ENCODE measurements at places on chromosomes 6 and 20.

DNA sequence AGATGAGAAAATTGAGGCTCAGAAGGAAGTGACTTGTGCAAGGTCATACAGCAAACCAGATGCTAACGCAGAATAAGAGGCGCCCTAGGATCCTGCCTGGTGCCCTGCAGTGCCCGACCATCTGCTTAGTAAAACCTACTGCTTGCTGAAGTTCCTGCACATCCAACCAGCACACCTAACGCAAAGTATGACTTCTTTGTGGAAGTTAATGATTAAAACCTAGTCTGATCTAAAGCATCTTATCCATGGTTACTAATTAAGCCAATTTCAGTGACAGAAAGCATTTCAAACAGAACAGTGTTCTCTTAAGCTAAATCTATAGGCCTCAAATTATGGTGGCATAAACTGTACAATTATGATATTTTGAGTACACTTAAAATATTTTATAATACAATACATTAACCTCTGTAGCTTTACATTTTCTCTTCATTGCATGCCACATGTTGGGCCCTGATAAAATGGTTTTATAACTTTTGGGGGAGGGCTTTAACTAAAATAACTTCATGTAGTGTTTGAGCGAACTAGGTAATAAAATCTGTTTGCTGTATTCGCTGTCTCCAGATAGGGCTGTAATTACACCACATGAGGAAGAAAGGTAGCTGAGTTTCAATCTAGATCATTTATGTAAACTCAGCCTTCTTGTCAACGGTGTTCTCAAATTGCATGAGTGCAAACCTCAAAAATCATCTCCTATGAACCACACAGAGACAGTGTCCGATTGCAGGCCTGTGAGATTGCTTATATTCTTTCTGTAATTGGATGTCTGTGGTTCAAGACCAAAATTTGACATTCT is 37.5 kb upstream of the BEND3 start:
- no peak for DNase-seq

DNA sequence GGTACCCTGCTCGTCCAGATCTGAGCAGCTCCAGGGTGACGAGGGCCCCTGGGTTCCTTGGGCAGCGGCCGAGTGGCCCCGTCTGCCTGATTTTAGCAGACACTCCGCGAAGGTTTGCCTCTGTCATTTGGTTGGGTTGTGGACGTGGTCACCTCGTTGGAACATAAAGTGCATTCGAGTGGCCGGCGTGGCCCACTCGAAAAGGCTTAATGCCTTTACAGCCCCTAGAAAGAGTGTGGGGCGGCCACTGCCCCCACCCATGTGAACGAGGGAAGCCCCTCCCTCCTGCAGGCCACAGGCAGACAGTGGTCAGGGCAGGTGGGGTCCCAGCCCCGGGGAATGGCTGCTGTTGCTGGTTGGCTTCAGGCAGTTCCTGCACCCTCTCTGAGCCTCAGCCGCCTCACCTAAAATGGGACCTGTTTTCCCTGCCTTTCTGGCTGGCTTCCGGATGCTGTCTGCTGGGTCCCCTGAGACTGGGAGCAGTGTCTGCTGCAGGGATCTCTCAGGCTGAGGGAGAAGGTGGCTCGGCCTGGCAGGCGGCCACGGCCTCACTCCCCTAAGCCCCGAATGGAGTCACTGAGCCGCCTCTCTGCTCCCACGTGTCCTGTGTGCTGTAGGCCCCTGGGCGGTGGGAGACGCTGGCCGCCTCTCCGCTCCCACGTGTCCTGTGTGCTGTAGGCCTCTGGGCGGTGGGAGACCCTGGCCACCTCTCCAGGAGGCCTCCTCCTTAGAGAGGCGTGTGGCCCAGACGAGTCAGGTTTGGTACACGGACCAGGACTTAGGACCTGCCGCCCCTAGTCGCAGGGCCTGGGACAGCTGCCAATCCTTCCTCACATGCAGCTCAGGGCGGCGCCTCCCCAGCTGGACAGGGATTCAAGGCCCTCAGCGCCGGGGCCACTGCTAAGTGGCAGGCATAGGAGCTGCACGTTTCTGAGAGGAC is 233.0 kb downstream of the ERMARD start:
- peak; percentile 52 for DNase-seq

DNA sequence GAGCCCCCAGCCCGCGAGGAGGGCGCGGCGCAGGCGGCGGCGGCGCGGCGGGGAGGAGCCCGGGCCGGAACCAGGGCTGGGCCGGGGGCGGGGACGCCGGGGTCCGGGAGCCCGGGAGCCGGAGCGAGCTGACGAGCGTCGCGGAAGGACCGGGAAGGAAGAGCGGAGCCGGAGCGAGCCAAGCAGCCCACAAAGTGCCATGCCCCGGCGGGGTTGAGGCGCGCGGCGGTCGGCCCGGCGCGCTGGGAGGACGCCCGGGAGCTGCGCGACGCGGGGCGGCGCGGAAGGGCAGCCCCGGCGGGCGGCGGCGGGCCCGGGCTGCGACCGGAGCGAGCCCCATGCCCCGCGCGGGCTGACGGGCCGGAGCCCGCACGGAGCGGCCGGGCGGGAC is 289 bp downstream of the FOXP4 start:
- no peak for DNase-seq

GRCh38 chr6:139611327-139612134 is 237.1 kb upstream of the CITED2 start:
- no peak for DNase-seq

- DNase-seq, result no peak
Observed at GRCh38 chr20:32804817-32805216, 14.9 kb upstream of the MAPRE1 start.

DNA sequence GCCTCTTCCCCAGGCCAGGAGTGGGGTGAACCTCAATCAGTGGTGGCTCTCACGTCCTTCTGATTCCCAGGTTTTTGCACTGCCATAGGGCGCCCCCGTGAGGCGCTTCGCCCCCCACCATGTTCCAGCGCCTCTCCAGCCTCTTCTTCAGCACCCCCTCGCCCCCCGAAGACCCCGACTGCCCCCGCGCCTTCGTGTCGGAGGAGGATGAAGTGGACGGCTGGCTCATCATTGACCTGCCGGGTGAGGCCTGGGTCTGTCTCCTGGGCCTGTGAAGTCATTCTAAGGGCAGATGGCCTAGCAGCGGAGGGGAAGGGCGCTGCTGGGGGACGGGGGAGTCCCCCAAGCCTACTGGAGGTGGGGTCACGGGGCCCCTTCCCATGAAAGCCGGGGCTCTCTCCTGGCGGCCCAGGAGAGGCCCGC is 4.5 kb downstream of the TP53INP2 start:
- DNase-seq, result peak; percentile 80

DNA sequence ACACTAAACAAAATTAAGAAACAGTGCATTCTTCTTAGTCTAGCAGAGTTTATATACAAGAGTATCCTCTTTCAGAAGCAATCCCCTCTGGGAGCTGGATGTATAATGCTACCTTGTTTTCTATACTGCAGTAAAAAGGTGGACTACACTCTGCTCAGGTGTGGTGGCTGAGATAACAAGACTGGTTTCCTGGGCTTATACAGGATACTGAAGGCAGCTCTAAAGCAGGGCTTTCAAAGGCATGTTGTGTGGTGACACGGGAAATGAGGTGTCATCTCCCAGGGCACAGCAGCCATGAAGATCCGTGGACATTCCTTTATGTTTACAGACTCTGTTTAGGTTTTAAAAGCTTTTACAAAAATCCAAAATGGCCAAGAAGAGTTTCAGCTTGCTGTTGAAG is 136.7 kb downstream of the MAP3K4 start:
- DNase-seq, result no peak

- DNase-seq, result no peak
Observed at GRCh38 chr20:34155836-34156235, 43.8 kb upstream of the EIF2S2 start.

GRCh38 chr20:8389381-8390036 is 257.4 kb downstream of the PLCB1 start:
- DNase-seq, result peak; percentile 41

- no peak for DNase-seq
Observed at GRCh38 chr6:32991972-32992371, 17.4 kb downstream of the HLA-DOA start.

DNA sequence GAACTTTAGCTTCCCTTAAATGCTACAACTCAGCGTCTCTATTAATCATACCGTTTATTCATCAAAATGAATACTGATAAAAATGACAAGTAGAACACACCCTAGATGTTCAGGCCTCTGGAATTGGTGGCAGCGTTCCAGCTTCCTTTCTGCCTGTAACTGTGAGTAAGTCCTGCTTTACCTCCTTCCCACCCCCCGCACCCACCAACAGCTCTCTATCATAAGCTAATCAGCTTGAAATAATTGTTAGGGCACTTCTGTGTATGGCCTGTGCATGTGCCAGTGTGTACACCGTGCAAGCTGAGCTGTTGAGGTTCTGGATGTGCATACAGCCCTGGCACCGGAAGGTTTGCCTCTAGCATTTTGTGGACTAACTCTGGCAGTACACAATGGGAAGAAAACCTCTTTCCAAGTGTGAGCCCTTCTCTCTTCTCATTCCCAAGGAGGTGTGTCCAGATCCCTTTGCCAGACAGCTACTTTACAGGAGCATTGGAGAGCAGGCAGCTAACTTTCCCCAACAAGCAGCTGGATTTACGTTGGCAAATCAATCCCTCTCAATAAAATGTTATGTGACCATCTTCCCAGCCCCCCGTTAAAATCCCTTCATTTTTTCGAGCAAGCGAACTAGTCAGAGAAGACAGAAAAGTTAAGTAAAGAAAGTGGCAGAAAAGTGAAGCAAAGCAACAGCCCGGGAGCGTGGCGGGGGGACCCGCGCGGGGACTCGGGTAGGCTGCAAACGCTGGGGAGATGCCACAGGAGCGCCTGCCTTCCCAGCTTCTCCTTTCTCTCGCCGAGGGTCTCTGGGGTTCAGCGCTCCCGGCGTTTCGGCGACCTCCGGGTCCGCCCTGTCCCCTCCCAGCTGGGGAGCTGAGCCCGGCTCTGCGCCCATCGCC is 803 bp upstream of the ADGRG6 start:
- DNase-seq, result peak; percentile 10

DNA sequence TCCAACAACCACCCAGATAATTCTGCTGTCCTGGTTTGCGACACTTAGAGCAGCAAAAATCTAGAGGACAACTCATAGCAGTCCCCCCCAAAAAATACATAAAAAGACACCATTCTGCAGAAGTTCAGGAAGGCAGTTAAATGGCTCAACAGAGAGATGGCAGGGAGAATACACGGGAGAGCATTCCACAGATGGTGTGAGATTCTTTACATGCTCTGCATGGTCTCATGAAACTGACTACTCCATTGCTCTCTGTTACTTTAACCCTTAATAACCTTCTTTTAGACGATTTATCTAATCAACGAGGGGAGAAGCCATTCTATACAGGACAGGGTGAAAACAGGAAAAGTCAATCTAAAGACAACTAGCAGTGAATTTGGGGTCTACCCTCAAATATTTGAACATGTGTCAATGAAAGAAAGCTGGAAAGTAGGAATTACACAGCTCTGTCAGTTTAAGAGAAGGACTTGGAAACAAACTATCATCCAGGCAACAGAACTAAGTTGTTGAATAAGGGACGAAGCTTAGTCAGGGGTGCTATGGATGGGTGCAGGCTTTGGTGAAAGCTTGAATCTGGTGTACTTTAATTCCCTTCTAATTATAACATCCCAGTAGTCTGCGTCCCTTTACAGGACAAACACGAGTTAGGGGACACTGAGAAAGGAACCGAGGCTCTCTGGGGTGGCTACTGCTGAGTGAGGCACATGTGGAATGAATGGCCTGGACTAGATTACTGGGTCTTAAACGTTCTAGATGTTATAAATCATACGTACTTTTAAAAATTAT is 5.1 kb downstream of the PERP start:
- no peak for DNase-seq

- no peak for DNase-seq
Observed at GRCh38 chr6:165767228-165767627, 104.2 kb upstream of the PDE10A start.

- DNase-seq, result no peak
Observed at GRCh38 chr6:54094786-54095185, 16.5 kb upstream of the MLIP start.

- no peak for DNase-seq
Observed at GRCh38 chr20:18403269-18403668, 63.6 kb downstream of the DZANK1 start.

- no peak for DNase-seq
Observed at GRCh38 chr20:24314053-24314452, 155.4 kb upstream of the SYNDIG1 start.

DNA sequence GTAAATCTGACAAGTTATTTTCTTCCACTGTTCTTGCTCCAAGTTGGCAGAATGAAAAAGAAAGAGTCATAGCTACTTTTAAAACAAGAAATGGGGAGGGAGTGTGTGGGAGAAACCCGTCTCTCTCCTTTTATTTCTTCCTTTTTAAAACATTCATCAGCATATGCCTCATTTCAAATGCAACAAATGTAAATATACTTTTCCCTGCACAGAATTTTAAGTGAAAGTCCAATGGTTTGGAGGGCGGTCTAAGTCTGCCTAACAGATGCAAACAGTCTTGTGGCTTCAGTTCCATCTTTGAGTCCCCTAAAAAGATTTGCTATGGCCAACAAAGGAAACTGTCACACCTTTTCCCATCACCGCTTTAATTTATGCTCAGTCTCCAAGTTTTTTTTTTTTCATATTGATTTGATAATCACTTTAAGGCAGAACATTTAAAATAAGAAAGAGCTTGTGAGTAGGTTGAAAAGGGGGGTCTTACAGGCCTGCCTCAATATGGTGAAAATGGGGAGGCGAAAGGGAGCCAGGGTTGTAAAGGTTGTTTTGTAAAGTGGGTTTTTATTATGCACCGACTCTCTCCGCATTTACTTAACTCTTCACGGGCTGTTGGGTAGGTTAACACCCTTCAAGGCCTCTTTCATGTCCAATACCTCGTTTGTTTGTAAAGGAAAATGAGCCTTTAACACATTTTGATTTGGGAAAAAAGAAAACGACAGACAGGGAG is 4.6 kb downstream of the TFAP2D start:
- no peak for DNase-seq

DNA sequence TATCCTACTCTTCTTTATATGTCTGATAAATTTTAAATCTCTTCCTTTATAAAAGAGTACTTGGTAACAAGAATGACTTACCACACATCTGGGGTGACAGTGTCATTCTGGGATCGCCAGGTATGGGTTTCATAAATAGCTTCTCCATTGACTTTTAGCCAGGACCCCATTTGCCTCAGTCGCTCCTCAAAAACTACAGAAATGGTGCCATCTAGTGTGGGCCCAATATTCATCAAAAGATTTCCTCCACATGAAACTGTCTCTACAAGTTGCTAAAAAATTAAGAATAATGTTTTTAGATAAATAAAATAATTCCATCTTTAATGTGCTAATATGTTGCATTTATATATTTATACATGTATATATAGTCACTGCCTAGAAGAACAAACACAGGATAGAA is 9.7 kb downstream of the FUCA2 start:
- DNase-seq, result no peak
